ENCODE measurements at places on chromosomes 6 and 20.

DNA sequence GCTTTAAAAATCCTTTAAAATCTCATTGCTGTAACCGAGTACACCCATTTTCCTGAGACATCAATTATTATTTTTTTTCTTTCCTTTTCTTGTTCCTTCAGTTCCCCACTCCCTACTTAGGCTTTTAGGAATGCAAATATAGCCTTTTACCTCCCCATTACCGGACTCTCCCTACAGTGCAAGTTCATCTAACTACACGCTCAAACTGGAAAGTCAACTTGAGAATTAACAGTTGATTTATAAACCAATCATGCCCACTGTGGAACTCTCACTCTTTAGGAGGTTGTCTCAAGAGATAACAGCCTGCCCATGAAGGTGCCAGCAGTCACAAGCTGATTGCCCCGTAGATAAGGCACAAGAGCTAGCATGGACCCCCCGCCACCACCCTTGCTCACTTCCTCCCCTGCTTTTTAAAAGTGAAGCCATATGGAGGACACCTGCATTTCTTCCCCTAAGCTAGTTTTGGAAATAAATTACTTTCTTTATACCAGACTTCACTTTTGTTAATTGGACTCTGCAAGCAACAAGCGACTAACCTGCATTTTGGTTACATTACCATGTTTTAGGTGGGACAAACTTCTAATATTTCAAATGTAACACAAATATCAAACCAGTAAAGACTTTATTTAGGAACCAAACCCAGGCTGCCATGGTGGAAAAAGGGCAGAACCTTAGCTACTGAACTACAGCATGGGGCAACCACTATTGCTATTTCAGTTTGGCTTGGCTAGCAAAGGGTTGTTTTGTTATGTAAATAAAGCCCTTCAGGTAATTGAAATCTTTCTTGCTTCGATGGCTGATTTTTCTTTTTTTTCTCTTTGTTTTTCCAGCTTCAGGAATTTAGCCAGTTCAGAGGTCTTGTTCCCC lies 34.9 kb downstream of the UBD start:
- no peak for DNase-seq

GRCh38 chr6:11428371-11428770 lies 109.2 kb upstream of the TMEM170B start:
- DNase-seq: no peak

DNA sequence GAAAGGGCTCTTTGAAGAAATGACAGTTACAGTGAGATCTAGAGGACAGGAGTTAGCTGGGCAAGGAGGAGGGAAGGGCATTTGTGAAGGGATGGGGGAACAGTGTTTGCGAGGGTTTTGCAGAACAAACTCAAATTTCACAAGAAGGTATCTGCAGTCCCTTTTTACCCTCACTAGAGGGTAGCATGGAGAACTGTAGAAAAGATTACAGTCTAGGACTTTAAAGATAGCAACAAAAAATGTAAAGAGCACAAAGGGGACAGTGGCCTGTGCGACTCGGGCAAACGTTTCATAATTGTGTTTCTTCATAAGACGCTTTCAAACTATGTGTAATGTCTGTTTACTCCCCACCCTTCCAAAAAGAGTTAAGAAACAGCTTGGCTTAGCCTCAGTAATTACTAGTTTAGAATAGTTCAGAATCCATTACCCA lies 21.2 kb upstream of the ASXL1 start:
- peak; percentile 53 for DNase-seq

DNA sequence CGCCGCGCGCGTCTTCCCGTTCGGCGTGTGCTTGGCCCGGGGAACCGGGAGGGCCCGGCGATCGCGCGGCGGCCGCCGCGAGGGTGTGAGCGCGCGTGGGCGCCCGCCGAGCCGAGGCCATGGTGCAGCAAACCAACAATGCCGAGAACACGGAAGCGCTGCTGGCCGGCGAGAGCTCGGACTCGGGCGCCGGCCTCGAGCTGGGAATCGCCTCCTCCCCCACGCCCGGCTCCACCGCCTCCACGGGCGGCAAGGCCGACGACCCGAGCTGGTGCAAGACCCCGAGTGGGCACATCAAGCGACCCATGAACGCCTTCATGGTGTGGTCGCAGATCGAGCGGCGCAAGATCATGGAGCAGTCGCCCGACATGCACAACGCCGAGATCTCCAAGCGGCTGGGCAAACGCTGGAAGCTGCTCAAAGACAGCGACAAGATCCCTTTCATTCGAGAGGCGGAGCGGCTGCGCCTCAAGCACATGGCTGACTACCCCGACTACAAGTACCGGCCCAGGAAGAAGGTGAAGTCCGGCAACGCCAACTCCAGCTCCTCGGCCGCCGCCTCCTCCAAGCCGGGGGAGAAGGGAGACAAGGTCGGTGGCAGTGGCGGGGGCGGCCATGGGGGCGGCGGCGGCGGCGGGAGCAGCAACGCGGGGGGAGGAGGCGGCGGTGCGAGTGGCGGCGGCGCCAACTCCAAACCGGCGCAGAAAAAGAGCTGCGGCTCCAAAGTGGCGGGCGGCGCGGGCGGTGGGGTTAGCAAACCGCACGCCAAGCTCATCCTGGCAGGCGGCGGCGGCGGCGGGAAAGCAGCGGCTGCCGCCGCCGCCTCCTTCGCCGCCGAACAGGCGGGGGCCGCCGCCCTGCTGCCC lies 1.1 kb downstream of the SOX4 start:
- peak; percentile 72 for DNase-seq

DNA sequence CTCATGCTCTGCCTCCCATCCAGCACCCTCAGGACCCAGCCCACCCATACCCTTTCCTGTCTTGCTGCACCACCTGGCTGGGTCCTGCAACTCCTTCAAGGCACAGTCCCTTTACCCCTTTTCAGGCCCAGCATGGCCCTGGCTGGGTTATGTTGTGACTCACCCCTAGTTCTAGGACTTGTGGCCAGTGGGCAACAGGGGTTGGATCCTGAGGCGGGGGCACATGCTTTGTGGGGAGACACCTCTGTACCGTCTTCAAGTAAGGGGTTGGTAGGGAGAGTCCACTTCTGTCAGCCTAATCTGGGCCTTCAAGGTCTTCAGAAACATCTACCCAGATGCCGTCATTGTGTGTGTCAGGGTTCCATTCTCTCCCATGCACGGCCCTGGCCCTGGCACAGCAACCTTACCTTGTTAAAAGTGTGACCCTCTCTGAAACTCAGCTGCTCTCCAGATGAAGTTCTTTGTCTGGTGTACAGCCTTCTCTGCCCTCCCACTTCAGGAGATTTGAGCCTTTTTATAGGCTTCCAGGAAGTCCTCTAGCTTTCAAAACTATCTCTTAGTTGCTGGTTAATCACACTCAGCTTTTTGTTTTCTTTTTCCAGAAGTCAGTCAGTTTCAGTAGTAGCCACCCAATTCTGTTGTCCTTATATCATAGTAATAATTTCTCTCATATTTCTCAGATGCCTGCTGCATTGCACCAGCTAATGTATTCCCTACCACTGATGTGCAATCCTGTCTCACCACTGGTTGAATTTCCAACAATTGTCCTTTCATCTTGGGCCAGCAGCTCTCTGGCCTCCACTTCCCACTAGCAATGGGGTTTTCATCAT lies 107.3 kb downstream of the NRN1 start:
- no peak for DNase-seq

DNA sequence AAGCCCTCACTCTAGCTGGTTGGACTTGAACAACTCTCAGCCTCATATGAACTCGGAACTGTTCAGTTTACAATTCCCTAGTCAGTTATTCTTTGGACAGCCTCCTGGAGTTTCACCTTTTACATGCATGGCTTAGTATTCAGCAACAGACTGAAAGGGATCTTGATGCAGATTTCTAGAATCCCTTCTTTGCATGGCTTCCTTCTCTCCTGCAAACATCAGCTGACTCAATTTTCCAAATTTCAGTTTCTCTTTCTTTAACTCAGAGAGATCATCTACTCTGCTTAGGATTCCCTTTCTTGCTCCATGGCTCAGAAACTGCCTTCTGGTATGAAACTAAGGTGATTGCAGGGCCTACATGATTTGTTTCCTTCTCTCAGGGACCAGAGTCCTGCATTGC lies 99.6 kb downstream of the CEP57L1 start:
- no peak for DNase-seq

GRCh38 chr20:32037929-32038328 lies 14.1 kb upstream of the HCK start:
- DNase-seq: no peak

DNA sequence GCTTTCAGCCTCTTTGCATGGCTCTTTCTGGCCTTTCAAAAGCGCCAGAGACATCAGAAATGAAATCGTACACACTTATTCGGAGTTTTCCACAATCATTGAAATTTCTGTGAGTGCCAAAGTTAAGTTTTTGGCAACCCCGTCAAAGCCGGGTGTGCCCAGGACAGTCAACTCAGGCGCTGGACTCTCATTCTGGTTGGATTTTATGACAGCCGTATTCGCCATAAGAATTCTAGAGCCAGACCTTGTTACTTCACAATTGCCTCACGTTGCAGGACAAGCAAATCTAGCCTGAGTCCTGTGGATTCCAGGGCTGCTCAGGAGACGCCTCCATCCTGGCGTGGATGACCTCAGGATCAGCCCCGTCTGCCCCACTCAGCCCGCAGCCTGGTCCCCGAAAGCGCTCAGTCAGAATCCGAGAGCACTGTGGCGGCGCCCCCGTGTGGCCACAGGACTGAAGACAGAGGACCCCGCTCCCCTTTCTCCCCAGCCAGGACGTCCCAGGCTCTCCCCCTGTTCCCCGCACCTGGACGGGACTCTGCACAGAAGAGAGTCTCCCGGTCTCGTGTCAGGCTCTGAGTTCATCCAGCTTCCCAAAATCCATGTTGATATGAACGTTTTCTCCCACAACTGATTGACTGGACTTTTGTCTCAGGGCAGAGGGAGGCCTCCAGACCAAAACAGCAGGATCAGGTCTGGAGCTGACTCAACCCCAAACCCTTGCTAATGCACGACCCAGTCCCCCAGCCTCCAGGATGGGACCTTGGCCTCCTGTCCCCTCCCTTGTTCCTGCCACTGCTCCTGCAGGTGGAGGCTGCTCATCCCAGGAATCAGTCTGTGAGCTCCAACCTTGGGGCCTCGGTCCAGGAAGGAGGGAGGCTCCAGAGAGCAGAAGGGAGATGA lies 38.2 kb downstream of the MICA start:
- peak; percentile 75 for DNase-seq

GRCh38 chr6:66336176-66336575 lies 629.1 kb upstream of the EYS start:
- DNase-seq: no peak

DNA sequence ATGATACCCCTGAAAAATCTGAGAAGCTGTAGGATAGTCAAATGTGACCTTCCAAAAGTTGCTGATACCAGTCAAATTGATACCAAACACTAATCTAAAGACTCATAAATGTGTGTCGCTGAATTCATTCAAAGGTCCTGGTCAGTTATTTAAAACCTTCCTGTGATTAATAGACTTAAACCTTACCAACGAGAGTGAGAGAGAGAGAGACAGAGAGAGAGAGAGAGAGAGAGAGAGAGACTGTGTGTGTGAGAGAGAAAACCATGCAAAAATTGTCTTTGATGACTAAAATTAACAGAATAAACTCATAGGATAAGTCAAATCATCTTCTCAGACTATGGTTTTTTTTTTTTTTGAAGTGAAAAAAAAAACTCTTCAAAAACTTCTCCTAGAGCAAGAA lies 370.9 kb upstream of the HS3ST5 start:
- no peak for DNase-seq

DNA sequence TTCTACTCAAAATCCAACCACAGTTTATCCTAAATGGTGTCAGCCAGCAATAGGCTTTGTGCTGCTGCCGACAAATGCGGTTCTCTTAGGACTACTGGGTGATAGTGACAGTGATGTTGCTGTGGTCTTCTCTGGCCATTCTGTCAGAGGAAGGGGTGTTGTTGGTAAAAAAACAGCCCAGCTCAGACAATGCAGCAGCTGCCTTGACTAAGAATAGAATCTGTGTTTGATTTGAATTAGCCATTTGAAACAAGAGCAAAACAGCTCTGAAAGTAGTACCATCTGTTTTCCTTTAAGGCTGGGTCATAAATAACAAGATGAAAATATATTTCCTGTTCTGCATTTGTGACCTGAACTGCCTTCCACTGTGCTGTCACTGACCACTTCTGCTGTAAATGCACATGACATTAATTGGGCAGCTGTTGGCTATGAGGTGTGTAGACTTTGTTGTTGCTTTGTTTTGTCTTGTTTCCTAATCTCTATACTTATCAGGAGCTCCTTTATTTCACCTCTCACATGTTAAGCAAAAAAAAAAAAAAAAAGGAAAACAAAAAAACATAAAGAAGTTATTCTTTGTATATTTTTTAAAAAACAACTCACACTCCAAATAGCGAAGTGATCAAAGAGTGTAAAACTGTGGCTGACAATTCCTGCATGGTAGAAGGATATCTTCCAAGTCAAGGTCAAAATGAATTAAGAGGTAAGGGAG lies 497.8 kb upstream of the ARID1B start:
- peak; percentile 11 for DNase-seq

DNA sequence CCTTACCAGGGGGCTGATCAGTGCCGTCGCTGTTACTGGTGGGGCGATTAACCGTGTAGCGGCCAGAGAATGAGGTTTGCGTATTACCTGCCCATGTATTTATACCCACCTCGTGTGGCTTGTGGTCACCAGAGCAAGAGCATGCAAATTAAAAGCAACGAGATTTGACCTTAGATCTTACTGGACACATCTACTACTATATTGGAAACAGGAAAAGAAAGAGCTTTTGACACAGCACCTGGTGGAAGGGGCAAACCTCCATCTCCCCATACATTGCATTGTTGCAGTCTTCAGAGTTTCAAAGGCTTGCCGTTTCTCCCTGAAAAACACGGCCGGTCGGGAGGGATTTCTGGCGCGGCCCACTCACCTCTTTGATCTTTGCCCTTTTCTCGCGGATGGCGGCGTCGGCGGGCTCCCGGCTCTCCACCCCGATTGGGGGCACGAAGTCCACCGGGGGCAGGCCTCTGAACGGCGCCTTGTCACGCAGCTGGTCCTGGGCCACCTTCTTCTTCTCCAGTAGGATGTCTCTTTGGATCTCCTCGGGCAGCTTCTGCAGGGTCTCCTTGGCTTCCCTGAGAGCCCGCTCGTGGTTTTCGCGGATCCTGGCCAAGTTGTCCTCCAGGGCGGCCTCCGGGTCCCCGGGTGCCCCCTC lies 1.3 kb downstream of the MAN1A1 start:
- DNase-seq: peak; percentile 53

- DNase-seq: no peak
These were observed 104.6 kb downstream of the HMGCLL1 start for GRCh38 chr6:55474382-55474781.

GRCh38 chr6:124797224-124797623 lies 165.0 kb upstream of the RNF217 start:
- no peak for DNase-seq

DNA sequence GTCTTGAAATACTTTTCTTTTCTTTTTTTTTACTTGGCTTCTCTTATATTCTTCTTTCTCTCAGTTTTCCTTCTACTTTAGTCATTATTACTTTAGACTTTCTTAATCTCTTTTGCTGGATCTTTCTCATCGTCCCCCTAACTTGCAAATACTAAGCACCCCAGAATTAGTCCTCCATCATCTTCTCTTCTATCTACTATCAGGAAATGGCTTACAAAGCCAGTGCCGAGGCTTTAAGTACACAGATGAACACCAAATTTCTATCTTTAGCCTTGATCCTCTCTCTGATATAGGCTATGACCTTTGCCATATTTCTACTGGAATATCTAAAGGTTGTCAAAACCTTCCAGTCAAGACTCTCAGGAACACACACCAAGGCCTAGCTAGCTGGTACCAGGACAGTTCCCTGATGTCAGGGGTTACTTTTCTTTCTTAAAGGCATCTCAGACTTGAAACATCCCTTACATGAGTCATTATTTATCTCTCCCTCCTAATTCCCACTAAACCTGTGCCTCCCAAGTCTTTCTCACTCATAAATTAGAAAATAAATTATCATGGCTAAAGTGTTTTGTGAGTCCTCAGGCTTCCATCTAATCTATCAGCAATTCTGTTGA lies 278.6 kb upstream of the TCF21 start:
- no peak for DNase-seq

All from GM13977 (cell line).